ENCODE measurements at places on chromosomes 2 and 18.

DNA sequence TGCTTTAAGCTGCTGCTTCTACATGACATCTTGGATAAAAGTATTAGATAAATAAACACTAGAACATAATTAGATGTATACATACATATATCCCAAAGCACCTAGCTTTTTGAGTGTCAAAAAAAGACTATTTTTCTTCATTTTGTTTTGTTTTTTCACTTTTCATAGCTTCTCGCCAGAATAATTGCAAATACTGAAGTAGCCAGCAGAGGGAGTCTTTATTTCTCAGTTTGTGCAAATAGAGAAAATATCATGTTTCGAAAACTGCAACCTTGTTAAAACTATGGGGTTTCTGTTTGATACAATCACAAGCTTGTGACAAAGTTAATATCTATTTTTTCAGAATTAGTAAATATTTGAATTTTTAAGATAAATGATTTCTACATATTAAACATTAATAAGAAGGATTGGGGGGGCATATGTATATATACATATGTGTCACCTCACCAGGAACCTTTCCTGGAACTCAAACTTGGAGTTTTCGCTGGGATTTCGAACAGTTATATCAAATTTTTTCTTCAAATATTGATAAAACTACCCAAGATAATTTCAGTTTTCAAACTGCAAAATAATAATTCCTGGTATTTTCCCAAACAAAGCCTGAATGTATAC, 61.0 kb downstream of the GRB14 start:
- DNase-seq, result peak; percentile 26

DNA sequence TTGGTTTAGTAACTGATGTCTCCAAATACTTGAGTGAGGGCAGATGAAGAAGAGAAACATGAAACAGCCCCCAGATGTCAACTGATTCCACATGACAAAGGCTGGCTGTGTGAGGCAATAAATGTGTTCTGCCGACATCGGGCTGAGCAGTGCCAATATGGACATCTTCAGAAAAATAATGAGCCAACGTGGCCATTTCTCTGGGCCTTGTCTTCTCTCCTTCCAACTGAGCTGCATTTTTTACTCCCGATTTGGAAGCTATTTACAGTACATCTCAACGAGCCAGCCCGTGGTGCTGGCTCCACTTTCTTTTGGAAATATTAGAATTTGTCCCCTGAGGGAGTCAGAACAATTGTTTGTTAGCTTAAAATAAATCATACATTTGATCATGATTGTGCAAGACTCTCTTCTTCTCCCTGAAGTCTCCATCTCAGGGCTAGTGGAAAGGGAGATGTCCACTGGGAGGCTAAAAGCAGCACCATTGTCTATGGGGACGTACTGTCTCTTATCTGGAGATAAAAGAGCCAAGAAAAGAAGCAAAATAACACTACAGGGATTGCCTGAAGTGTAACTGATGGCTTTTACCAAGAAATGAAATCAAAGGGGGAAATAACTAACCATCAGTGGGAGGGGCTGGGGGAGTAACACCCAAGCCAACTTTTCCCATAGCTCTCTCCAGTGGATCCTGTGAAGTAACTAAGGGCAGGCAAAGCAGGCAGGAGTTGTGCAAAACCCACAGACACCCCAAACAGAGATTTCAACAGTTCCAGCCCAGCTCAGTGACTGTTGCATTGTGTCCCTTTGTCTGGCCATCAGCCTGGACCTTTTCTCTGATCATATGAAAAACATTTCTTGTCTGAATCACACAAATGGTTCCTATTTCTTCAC, 114.8 kb downstream of the RDH14 start:
- DNase-seq, result peak; percentile 95

DNA sequence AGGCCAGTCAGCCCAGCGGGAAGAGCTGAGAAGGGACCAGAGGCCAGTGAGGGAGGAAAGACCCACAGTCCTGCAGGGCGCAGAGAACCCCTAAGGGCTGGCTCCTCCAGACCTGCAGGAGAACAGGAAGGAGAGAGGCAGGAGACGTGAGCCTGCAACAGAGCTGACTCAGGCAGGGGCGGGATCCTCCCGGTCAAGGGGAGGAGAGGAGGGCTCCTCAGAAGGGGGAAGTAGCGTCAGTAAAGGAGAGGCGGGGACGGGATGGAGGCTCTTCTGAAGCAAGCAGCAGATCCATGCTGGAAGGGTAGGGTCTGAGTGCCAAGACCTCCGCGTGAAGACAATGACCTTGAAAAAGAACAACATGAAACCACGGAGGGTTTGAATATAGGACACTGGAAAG, 50.8 kb downstream of the TRABD2A start:
- no peak for DNase-seq

DNA sequence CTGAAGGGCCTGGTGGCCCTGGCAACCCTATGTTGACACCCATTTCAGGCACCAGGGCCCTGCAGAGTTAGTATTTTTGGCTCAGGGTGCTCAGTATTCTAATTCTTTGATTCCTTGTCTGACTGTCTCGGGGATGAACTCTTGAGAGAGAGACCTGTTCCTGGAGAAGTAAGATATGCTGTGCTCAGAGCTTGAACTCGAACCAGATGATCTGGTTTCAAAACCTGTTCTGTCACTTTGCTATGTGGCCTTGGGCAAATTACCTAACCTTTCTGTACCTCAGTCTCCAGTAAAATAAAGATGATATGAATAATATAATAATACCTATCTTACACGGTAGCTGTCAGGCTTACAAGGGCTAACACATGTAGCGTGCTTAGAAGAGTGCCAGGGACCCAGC, 294.2 kb downstream of the DYSF start:
- DNase-seq, result no peak

DNA sequence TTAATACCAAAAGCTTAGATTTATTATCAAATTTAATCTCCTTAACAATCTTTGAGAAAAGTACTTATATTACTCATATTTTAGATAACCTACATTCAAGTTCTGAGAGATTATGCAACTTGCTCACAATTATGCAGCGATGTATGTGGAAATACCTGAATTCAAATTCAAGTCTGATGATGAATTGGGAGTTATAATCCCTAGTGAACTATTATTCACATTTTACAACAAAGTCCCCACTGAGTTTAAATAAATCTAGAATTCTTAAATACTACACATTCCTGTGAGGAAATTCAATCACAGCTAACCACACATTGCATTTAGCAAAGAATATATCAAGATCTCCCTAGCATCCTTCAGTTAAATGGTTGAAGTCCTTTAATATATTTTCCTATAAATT, 278.4 kb downstream of the NOL4 start:
- DNase-seq, result no peak

DNA sequence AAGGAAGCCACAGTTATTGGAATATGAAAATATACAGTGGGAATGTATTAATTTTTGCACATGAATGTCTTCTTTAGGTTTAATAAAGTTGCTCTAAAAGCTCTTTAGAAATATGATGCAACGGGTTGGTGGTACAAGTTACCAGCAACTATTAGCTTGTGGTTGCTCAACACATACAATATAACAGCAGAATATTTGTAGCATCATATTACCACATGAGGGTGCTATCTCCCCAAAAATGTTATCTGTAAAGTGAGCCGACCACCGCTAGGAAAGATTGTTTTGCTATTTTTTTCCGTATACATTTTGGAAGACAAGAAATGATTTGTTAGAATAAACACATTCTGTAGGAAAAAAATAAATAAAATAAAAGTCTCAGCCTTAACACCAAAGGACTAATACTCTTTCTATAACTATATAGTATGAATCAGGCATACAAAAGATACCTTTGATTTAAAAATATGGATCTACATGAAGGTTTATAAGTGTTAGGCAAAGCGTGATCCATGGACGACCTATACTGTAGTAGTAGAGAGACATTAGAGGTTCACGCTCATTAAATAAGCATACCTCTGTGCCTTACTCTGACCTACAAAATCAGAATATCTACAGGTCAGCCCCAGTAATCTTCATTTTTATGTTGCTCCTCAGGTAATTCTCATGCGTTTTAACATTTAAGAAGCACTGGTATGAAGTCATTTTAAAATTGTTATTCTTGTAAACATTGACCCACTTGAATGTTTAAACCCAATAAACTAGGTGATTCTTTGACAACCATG, 1110.6 kb upstream of the ACVR2A start:
- peak; percentile 73 for DNase-seq

GRCh38 chr18:24989760-24990593, 362.0 kb downstream of the ZNF521 start:
- no peak for DNase-seq

DNA sequence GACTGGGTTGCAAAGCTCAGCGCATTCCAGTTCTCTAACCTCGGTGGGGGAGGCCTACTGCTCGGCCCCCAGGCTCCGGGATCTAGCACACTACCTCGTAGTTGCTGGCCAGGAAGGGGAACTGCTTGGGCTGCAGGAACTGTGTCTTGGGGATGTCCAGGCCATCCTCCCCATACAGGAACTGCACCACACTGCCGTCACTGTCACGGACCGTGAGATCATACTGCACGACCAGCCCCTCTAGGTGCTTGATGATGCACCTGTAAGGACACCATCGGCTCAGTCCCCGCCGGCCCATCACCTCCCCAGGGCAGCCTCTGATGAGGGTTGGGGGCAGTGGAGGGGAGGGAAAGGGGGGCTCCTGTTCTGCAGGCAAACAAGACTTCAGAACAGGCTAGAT, 61.6 kb downstream of the POLR1A start:
- DNase-seq, result no peak

DNA sequence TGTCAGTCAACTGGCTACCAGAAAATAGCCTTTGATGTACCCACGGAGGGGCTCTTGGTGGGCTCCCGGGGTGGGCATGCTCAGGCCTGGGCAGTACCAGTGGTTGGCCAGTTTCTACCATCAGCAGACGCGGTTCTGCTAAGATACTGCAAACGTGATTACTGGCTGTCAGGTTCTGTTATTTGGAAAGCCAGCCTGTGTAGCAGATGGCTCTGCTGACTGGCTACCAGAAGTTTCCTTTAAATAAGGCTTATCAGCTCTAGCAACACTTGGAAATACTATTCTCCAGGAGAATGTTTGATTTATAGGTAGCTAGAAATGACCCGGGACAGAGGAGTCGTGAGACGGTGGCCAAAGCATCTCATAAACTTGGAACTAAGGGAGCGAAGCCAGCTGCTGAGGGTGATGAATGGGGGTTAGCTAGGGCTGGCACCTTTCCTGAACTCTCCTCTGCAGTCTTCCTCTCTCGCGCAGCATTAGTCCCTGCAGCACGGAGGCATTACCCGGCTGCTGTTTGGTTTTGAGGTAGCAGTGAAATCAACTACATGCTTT, 171.9 kb downstream of the AGAP1 start:
- DNase-seq, result no peak

DNA sequence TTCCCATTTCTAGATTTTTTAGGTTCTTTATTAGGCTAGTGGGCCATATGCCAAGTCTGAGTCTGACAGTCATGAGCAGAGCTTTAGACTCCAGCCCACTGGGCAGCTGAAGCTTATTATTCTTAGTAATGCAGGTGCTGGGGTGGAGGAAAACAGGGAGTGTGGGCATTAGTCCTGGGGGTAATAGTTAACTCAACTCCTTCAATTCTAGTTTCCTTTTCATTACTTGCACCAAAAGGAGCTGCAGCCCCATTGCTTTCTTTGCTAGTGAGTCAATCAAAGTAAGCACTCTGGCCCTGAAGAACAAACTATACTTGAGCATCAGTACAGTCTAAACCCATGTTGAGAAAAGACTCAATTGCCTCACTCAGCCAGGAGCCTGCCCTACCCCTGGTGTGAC, 35.5 kb downstream of the ICOS start:
- DNase-seq, result no peak

- DNase-seq, result no peak
These were observed 2.4 kb upstream of the RNF144A start for GRCh38 chr2:6914828-6915227.

GRCh38 chr2:215693193-215693998, 257.5 kb upstream of the FN1 start:
- DNase-seq, result peak; percentile 61

DNA sequence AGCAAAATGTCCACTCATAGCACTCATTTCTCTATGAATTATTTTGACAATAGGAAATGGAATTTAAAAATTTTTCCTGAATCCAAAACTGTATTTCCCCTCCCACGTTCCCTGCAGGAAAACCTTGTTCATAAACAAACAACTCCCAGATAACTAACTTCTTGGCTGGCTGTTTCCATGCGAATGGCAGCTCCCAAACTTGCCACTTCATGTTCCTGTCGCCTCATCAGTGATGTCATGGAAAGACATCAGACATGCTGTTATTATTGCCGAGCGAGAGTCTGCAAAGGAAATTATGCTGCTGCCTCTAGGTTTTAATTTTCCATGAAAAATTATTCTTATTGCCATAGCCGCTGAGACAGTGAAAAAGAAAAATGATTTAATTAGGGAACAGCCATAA, 117.0 kb upstream of the RIOK3 start:
- DNase-seq, result no peak

DNA sequence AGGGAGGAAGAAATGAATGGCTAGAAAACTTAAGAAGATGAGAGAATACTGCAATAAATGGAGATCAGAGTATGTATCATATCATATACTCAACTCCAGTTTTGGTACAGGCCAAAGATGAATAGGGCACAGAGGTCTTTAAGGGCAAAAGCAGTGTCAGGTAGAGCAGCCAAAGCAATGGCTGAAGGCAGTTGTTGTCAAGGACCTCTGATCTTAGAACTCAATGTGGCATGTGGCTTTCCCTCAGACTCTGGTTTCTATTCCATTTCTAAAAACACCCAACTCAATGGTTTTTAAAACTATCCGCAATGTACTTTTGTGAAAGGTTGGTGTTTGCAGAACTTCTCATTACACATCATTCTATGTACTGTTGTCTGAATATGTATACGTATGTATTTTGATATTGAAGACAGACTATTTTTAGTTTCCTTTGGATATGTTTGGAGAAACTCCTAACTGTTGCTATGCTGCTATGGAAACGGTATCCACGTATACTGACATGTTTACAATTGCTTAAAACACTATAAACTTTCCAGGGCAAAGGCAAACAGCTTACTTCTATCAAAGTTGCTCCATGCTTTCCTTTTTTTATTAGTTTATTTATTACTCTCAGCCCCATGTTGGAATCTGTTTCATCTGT, 58.1 kb upstream of the PELI1 start:
- peak; percentile 87 for DNase-seq

GRCh38 chr2:219475697-219476651, 22.7 kb upstream of the GMPPA start:
- DNase-seq, result peak; percentile 14

DNA sequence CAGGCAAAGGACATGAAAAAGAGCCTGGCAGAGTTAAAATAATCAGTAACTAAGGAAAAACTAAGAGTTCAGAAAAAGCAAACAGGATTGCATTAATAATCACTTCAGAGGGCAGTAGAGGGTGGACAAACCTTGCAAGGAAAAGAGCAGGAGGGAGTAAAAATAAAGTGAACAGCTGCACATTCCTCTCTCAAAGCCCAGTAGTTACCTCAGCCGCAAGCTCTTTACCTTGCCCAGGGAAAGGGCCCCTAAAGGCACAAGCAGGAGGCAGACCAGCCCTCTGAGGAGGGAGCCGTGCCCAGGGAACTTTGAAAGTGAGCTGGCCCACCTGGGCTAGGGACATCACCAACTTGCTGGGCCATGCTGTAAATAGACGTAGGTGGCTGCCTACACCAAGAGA, 196.9 kb downstream of the C1D start:
- no peak for DNase-seq

DNA sequence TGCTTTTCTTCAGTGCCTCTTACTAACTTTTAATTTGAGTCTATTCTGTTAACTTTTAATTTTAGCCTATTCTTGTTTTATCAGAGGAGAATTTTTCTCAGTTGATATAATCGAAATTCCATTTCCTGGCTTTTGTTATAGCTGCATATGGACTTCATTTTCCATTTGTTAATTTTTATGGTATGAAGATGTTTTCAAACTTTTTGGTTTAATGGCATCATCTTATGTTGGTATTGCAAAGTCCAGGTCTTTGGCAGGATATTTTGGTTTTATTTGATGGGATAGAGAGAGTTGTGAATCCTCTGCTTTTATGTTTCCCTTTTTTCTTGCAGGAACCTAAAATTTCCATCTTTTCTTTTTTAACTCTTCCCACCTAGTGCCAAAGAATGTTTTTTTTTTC, 70.9 kb upstream of the RAPGEF4 start:
- DNase-seq, result peak; percentile 35

Data from fibroblast of gingiva (primary cell).